ENCODE measurements at places on chromosomes 13 and 19. TPM values are rescaled to one million over a fixed set of nuclear protein-coding genes. Genes with fewer than 3 reads are reported as not detected.
A peak's percentile ranks its signal among the peaks of the same experiment; 100 is the strongest.

ADM5 gene
- total RNA-seq: 8.6 TPM

ZNF497 gene
- 1.7 TPM for total RNA-seq

MADCAM1 gene
- total RNA-seq: 0.29 TPM

DNA sequence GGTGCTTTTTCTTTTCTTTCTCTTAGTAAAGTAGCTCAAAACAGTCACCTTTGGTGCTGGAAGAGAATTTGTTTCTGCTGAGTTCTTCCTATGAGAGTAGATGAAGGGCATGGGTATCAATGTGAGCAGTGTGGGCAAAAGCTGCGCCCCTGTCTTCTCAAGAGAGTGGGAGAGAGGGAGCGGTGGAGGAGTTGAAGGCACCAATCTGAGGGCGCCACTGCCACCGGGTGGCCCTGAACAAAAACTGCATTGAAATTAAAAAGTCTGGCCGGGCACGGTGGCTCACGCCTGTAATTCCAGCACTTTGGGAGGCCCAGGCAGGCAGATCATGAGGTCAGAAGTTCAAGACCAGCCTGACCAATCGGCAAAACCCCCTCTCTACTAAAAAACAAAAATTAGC is 28.7 kb upstream of the EPHX3 start:
- no peak for ATAC-seq

CD33 gene
- total RNA-seq: not detected

- ATAC-seq: no peak
Measured at GRCh38 chr13:66875264-66875663, 354.9 kb downstream of the PCDH9 start.

DNA sequence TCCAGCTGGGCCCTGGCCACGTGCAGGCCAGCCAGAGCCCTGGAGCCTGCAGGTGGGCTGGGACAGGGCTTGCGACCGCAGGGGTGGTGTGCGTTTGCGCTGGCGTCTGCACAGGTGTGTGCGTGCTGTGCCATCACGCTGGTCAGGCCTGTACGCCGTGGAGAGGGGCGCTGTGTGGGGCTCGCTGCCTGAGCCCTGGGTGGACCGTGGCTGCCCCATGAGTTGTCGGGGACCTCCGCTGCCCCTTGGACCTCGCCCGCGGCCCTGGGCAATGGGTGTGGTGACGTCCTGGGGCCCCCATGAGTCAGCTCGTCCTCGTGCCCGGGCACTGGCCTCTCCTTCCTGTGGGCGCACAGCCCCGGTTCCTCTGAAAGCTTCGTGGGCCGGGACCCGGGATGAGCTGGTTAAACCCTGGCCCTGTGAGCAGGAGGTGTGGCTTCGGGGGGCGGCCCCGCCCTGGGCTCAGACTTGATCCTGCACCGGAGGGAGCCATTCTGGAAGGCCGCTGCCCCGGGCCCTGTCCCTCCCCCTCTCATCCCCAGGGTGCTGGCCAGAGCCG is 6.8 kb downstream of the CSNK1G2 start:
- ATAC-seq: no peak

CALR3 gene
- not detected for total RNA-seq

PCDH20 gene
- total RNA-seq: not detected

DNA sequence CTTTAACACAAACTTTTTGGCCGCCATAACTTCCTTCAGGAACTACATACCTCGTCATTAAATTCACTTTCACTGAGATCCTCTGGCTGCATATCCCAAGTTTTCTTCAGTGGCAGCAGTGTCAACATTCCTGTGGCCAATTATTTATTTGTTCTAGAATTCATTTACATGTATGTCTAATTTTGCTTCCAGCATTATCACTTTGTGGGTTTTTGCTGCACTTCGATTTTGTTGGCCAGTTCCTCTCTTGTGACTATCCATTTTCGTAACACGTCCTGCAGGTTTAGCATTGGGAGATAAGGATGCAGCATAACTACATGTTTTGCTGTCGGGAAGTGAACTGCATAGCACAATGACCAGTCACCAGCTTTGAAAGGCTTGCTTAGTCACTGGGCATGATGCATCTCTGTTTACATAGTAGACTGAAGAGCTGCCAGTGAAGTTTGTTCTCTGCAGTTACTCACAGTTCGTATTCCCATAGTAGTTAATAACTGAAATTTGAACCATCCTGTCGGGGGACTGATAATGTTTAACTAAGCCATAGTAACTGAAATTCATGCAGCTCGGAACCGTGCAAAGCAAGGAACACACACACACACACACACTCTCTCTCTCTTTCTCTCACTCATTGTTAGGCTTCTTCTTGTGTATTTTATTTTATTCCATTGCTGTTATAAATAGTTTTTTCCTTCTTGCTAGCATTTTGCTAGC is 28.3 kb downstream of the ZNF507 start:
- no peak for ATAC-seq

ZNF541 gene
- 0.04 TPM for total RNA-seq

DNA sequence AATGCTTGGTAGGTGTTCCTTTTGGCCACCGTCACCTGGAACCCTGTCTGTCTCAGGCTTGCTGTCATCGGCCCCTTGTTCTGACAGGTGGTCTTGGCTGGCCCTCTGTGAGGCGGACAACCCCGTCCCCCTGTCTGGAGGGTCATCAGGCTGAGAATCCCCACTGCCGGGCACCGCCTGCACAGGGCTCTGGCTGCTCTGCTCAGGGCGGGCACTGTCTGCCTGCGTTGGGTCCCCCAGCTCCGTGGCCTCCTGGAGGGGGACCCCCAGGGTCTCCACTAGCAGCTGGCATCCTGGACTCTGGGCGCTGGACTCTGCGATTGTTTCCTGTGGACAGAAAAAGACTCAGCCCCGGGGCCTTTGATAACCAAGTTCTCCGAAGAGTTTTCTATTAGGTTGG is 13.2 kb downstream of the NANOS3 start:
- no peak for ATAC-seq

OR7D2 gene
- 0.11 TPM for total RNA-seq

GRCh38 chr13:75762076-75762937 is 126.2 kb downstream of the LMO7 start:
- peak; percentile 88 for ATAC-seq

DNA sequence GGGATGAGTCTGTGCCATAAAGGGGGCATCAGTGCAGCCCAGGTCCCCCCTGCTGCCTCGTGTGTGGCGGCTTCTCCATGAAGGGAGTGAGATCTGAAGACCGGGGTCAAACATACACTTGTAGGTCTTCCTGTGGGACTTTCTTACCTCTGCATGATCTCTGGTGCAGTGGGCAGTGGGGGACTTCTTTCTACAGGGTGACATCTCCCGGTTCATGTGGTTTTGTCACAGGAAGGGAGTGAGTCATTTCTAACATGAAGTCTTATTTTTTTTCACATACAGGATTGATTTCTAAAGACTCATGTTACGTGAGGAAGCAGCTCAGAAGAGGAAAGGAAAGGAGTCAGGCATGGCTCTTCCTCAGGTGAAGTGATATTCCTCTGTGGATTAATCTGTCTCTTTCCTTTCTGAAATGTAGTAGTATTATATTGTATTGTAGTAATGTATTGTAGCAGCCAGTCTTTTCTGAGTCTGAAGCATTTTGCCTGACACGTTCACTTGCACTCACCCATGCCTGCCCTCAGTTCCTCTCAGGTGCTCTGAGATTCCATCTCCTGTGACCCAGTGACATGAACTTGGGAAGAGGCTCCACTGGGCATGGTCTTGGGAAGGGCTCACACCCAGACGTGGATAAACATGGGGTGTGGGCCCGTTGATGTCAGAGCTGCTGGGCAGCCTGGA is 15.7 kb downstream of the ZNF808 start:
- ATAC-seq: peak; percentile 98

SMIM44 gene
- total RNA-seq: not detected

GRCh38 chr13:85080691-85081090 is 718.5 kb downstream of the SLITRK6 start:
- ATAC-seq: no peak

SLC17A7 gene
- not detected for total RNA-seq

DNA sequence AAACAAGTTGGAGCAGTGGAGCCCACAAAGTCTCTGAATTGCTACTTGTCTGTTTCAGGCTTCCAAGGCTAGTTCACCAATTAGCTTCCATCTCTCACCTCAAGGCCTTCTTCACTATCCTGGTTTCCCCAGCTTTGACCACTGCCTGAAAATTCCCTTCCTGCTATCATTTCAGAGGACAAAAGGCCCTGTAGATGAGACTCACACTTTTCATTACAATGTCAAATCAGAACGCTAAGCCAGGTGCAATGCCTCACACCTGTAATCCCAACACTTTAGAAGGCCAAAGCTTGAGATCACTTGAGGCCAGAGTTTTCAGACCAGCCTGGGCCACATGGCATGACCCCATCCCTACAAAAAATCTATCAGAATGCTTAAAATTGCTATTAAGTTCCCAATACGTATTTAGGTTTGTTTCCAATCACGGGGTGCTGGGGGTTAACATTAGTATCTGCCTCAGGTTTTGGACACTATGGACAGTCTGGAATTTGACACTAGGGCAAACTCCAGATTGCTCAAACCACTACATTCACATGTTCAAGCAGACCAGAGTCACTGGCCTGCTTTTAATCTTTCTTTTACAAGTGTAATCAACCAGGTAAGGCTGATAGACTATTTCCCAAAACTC is 5.5 kb downstream of the TPT1 start:
- peak; percentile 9 for ATAC-seq

FFAR3 gene
- 2.3 TPM for total RNA-seq

GRCh38 chr13:44756276-44756810 is 180.2 kb upstream of the TSC22D1 start:
- ATAC-seq: no peak

GRCh38 chr19:5340637-5341447 is at the start of gene PTPRS:
TSS of gene PTPRS (minus strand) at chr19:5340812. CDS start at chr19:5286140, 54,672 bp downstream.
- peak; percentile 68 for ATAC-seq

LEUTX gene
- total RNA-seq: not detected

GRCh38 chr19:41371541-41371940 is 4.8 kb upstream of the TMEM91 start:
- no peak for ATAC-seq

GRCh38 chr13:73411067-73411809 is 352.4 kb downstream of the KLF5 start:
- ATAC-seq: no peak

ICAM4 gene
- total RNA-seq: 0.78 TPM

DNA sequence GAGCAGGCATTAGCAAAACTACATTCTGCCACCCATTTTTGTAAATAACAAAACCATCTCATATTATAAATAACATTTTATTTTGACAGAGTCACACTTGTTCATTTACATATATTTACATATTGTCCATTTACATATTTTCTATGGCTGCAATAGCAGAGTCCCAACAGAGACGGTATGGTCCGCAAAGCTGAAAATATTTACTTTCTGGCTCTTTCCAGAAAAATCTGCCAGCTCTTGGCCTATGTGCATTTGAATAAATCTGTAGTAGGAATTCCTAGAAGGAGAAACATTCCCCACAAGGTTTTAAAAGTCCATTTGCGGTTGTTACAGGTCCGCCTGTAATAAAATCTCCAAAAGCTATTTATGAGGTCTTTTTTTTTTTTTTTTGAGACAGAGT is 5.7 kb upstream of the TSPAN16 start:
- ATAC-seq: no peak

SOX1 gene
- not detected for total RNA-seq

DNA sequence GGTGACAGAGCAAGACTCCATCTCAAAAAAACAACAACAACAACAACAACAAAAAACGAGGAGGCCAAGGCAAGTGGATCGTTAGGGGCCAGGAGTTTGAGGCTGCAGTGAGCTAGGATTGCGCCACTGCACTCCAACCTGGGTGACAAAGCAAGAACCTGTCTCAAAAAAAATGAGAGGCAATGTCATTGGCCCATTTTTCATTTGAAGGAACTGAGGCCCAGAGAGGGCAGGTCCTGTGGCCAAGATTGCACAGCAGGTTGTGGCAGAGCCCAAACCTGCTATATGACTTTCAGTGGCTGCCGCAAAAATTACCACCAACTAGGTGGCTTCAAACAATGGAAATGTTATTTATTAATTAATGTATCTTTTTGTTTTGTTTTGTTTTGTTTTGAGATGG is 5.5 kb downstream of the PIK3R2 start:
- no peak for ATAC-seq

DNA sequence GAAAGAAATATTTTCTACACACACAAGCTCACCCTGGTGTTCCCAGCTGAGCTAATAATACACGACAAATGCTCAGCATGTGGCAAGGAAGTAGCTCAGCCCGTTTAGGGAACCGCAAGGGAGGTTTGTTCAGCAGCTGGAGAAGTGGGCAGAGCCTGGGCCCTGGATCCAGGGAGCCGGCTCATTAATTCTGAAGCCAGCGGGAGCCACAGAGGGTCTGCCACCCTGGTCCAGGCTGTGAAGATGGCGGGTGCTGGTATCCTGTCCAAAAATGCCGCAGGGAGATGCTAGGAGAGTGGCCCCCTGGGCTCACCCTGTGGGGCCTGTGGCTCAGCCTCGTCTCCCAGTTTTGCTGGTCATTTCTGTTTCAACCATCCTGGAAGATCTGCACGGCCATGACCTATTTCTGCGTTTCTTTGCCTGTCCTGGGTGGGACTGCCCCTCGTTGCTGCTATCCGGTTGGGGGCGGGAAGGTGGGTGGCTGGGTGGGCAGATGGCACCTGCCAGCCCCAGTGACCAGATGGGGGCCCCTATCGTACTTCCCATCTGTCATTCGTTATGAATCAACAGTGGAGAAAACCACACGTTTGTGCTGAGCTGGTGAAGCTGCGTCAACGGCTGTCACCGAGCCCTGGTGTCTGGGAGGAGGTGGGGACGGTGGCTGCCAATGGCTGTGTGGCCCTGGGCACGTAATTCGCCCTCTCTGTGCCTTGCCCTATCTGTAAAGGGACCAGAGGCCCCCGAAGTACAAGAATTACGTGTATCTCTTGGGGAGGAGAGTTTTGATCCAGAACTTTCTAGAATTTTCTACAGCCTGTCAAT is 2.7 kb upstream of the GNA15 start:
- peak; percentile 94 for ATAC-seq

- no peak for ATAC-seq
Measured at GRCh38 chr19:46859637-46860124, 1.1 kb upstream of the ARHGAP35 start.

- peak; percentile 45 for ATAC-seq
Measured at GRCh38 chr19:50705422-50706019, 14.1 kb downstream of the SHANK1 start.

ARGLU1 gene
- total RNA-seq: 66.7 TPM

DNA sequence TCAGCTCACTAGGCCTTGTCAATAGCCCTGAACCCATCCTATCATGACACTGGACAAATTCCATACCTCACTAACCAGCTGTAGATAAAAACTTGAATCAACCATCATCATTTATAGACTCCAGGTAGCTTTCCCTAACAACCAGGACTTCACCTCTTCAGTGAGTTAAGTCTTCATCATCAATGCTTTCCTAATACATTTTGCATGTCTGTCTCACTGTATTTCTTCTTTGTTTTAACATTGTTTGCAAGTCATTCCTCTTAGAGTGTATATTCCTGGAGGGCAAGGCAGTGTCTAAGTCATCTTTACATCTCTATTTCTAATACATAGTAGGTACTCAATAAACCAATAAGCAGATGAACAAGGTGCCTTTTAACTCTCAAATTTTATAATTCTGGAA is 123.4 kb upstream of the RFC3 start:
- no peak for ATAC-seq

GRCh38 chr13:48585456-48585840 is 52.6 kb upstream of the RCBTB2 start:
- ATAC-seq: no peak

CLPTM1 gene
- total RNA-seq: 60.2 TPM

MYPOP gene
- 7.6 TPM for total RNA-seq

- no peak for ATAC-seq
Measured at GRCh38 chr13:41960211-41960636, 685 bp downstream of the VWA8 start.

GRCh38 chr13:28659621-28659970 is 666 bp downstream of the POMP start:
- ATAC-seq: peak; percentile 77
